ENCODE measurements at places on chromosomes 11 and 22.

- no peak for DNase-seq
- H3K4me1 ChIP-seq: peaks cover 7% of the 10 kb centered on the region
- H3K27me3 ChIP-seq: no peaks in the 10 kb centered on the region
- H3K4me3 ChIP-seq: no peak overlapping the region
These were observed 118.3 kb downstream of the WT1 start for GRCh38 chr11:32316858-32317642.

- H3K4me3 ChIP-seq: no peak overlapping the region
- no peak for DNase-seq
- no peaks in the 10 kb centered on the region for H3K36me3 ChIP-seq
- H3K27ac ChIP-seq: peak overlapping the region; percentile 31
These were observed 14.9 kb downstream of the ADAMTS8 start for GRCh38 chr11:130413405-130414106.

- no peak overlapping the region for H3K27ac ChIP-seq
- no peak for DNase-seq
- no peak overlapping the region for H3K4me3 ChIP-seq
- no peaks in the 10 kb centered on the region for H3K27me3 ChIP-seq
- H3K4me1 ChIP-seq: no peaks in the 10 kb centered on the region
- no peaks in the 10 kb centered on the region for H3K36me3 ChIP-seq
These were observed 98.1 kb downstream of the GAB2 start for GRCh38 chr11:78319453-78319955.

- no peak overlapping the region for H3K4me3 ChIP-seq
- no peaks in the 10 kb centered on the region for H3K27me3 ChIP-seq
- peaks cover 4% of the 10 kb centered on the region for H3K4me1 ChIP-seq
- no peak overlapping the region for H3K27ac ChIP-seq
- peaks cover 18% of the 10 kb centered on the region for H3K36me3 ChIP-seq
These were observed 3.0 kb upstream of the GTSE1 start for GRCh38 chr22:46293577-46294260.

GRCh38 chr11:13318498-13319295, 41.1 kb downstream of the BMAL1 start:
- no peaks in the 10 kb centered on the region for H3K27me3 ChIP-seq
- H3K36me3 ChIP-seq: no peaks in the 10 kb centered on the region
- H3K27ac ChIP-seq: no peak overlapping the region
- H3K4me3 ChIP-seq: no peak overlapping the region

GRCh38 chr11:32002311-32002710, 88.6 kb upstream of the RCN1 start:
- no peaks in the 10 kb centered on the region for H3K4me1 ChIP-seq
- DNase-seq: no peak
- H3K27ac ChIP-seq: no peak overlapping the region
- no peak overlapping the region for H3K4me3 ChIP-seq
- H3K36me3 ChIP-seq: no peaks in the 10 kb centered on the region

GRCh38 chr11:64720640-64721358, 2.2 kb downstream of the NRXN2 start:
- no peak overlapping the region for H3K4me3 ChIP-seq
- no peaks in the 10 kb centered on the region for H3K36me3 ChIP-seq
- H3K27me3 ChIP-seq: peaks cover 50% of the 10 kb centered on the region
- DNase-seq: peak; percentile 52
- H3K27ac ChIP-seq: no peak overlapping the region

DNA sequence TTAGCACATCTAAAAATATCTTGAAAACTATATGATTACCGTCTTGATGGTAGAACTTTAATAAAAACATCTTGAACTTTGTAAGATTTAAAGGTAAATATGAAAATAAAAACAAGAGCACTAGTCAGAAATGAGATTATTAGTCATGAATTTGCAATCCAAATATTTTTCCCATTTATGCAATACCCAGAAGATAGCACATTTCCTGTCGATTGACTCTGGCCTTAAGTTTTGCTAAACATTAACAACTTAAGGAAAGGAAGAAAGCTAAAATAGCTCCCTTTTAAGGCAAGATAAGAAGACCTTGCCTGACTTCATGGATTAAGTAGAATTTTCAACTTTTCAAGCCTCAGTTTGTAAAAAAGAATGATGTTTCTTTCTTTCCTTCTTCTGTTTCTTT, 1374.7 kb upstream of the RAG2 start:
- DNase-seq: no peak
- peaks cover 7% of the 10 kb centered on the region for H3K4me1 ChIP-seq
- no peak overlapping the region for H3K4me3 ChIP-seq
- no peaks in the 10 kb centered on the region for H3K36me3 ChIP-seq
- no peaks in the 10 kb centered on the region for H3K27me3 ChIP-seq

DNA sequence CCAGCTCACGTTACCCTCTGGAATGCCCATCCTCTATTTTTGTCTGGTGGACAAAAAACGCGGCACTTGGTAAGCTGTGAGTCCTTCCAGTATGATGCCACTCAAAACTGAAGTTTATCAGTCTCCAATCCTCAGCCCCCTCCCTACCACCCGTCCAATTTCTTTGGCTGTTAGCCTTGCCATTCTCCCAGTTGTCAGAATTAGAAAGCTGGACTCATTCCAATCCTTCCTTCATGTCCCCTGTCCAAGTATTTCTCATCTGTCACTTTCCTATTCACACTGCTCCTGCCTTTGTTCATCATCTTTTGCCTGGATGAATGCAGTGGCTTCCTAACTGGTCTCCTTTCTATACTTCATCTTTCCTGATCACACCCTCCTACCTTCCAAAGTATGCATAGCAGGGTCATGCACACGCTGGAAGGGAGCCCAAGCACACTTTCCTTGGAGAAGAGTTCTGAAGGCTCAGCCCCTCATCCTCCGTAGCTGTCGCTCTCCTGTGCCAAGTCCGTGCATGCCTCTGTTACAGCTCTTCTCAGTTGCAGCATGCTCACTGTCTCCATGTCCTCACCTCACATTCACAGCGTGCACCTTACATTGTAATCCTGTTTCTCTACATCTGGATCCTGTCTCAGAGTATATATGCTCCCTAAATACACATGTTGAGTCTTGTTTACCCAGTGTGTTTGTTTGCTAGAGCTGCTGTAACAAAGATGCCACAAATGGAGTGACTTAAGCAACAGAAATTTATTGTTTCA, 19.4 kb downstream of the APLP2 start:
- H3K36me3 ChIP-seq: peaks cover 9% of the 10 kb centered on the region
- DNase-seq: no peak
- no peak overlapping the region for H3K4me3 ChIP-seq
- H3K27ac ChIP-seq: peak overlapping the region; percentile 10
- no peaks in the 10 kb centered on the region for H3K27me3 ChIP-seq
- H3K4me1 ChIP-seq: peaks cover 15% of the 10 kb centered on the region

- H3K4me1 ChIP-seq: no peaks in the 10 kb centered on the region
- no peaks in the 10 kb centered on the region for H3K36me3 ChIP-seq
These were observed 45.2 kb upstream of the EED start for GRCh38 chr11:86199354-86199753.

DNA sequence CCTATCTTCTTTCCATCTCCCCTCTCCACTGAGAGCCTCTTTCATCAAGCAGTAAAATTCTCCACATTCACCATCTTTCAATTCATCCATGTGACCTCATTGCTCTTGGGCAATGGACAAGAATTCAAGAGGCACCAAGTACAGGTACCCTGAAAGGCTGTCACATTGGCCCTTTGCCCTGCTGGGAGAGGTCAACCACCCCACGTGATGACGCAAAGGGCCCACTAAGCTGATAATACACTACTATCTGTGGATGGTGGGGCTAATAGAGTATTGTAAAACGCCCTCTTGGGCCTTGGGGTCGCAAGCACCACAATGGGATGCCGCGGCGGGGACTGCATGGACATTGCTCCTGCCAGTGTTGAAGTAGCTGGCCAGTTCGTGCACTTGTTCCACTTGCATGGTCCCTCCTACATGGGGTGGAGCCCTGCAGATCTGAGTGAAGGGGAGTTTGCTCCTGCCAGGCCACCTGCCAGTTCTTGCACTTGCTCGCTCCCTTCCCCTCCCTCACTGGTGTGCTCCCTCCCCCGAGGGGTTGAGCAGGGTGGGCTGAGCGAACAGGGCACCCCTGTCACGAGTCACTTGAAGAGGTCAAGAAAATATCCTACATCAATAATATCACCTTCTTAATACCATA, 1578.8 kb upstream of the RAG2 start:
- DNase-seq: peak; percentile 26
- no peaks in the 10 kb centered on the region for H3K4me1 ChIP-seq
- no peak overlapping the region for H3K4me3 ChIP-seq
- no peaks in the 10 kb centered on the region for H3K36me3 ChIP-seq

GRCh38 chr11:10181811-10182210, 112.2 kb downstream of the SBF2 start:
- no peaks in the 10 kb centered on the region for H3K27me3 ChIP-seq
- no peak for DNase-seq
- H3K4me3 ChIP-seq: no peak overlapping the region
- H3K36me3 ChIP-seq: no peaks in the 10 kb centered on the region
- H3K4me1 ChIP-seq: no peaks in the 10 kb centered on the region

DNA sequence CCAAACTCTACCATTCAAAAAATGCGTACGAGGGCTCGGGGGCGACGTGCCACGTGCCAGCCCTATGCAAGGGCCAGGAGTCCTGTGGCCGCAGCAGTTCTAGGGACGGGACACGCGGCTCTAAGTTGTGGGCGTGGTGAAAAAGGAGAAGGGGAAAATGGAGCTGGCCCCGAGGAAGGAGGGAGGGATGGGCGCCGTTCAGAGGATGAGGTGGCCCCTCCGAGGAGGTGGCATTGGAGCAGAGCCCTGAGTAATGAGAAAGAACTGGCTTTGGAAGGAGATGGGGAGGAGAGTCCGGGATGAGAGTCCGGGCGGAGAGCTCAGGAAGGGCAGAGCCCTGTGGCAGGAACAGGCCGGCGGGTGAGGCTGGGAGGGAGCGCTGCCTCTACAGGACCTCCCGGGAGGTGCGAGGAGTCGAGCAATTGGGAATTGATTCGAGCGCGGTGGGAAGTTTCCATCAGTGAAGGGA, 21.0 kb downstream of the OTUB1 start:
- no peak for DNase-seq
- H3K27me3 ChIP-seq: no peaks in the 10 kb centered on the region
- no peaks in the 10 kb centered on the region for H3K36me3 ChIP-seq
- no peaks in the 10 kb centered on the region for H3K4me1 ChIP-seq
- H3K27ac ChIP-seq: no peak overlapping the region
- no peak overlapping the region for H3K4me3 ChIP-seq

DNA sequence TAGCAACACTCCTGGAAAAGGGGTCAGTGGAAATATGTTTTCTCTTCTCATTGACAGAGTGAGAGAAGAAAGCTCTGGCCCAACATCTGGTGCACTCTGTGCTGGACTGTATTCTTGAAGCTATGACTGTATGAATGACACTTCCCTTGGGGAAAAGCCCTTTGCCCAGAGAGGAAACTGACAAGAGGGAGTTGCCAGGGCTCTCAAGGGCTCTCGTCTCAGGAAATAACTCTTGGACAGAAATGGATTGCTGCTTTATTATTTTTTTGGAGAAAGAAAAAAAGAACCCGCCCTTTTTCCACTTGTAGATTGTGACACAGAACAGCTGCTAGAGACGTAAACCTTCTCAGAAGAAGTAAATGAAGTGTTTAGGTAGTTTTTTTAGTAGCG, 11.4 kb downstream of the ETS1 start:
- no peaks in the 10 kb centered on the region for H3K36me3 ChIP-seq
- no peak for DNase-seq
- no peak overlapping the region for H3K4me3 ChIP-seq
- peaks cover 2% of the 10 kb centered on the region for H3K4me1 ChIP-seq

GRCh38 chr11:113960702-113961330, 14.1 kb upstream of the HTR3A start:
- no peak for DNase-seq
- no peaks in the 10 kb centered on the region for H3K27me3 ChIP-seq
- H3K4me3 ChIP-seq: no peak overlapping the region
- H3K27ac ChIP-seq: no peak overlapping the region
- H3K4me1 ChIP-seq: no peaks in the 10 kb centered on the region

DNA sequence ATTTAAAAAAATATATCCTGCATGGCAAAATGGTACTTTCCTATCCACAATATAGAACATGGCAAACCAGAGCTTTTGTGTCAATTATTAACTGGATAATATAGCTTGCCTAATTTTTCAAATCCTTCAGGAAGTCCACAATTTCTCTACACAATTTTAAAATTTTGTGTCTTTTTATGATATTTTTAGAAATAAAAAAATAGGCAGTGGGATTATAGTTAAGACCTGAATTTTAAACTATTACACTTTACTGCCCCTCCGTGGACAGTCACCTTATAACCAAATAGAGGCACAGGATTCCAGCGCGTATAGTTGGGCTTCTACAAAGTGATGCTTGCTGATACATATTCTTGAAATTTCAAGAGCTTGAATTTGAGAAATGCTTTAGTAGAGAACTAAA, 2.1 kb upstream of the DMC1 start:
- H3K27me3 ChIP-seq: no peaks in the 10 kb centered on the region
- DNase-seq: no peak
- H3K36me3 ChIP-seq: no peaks in the 10 kb centered on the region
- H3K4me3 ChIP-seq: no peak overlapping the region

DNA sequence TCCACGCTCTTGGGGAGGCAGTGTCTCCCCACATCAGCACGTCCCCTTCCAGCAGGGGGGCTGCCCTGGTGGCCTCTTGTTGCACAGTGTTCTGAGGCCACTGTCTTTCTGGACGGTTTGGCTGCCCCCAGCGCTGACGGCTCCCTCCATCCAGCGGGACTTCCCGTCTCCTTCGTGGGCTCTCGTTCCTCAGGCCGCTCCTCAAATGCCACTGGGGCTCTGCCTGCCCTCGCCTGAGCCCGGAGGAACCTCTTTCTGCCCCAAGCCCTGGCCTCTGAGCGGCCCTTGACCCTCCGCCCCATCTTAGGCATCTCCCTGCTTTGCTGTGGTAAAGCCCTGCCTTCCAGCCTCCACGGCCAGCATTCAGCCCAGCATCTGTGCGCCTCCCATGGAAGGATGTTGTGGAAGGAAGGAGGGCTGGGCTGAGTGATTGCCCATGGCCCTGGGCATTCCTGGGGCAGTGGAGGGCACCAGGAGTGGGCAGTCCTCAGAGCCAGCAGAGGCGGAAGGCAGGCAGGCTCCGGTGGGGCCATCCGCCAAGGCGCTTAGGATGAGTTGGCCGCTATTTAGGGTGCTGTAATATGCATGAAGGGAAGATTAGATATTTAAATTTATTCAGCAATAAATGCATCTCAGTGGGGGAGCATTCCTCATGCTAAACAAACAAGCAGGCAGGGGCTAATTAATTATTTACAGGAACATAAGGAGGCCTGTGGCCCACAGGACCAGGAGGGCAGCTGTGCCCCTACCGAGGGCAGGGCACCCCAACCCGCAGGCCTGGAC, 17.8 kb downstream of the OTUB1 start:
- no peaks in the 10 kb centered on the region for H3K27me3 ChIP-seq
- H3K4me1 ChIP-seq: peaks cover 7% of the 10 kb centered on the region
- no peak overlapping the region for H3K4me3 ChIP-seq
- no peak for DNase-seq

GRCh38 chr11:70528794-70529580, 130.7 kb downstream of the CTTN start:
- peak; percentile 42 for DNase-seq
- no peak overlapping the region for H3K4me3 ChIP-seq
- no peaks in the 10 kb centered on the region for H3K4me1 ChIP-seq
- no peaks in the 10 kb centered on the region for H3K27me3 ChIP-seq
- no peak overlapping the region for H3K27ac ChIP-seq
- no peaks in the 10 kb centered on the region for H3K36me3 ChIP-seq
